T-helper 2 cell (primary cell): ENCODE measurements at places on chromosomes 4 and X.

DNA sequence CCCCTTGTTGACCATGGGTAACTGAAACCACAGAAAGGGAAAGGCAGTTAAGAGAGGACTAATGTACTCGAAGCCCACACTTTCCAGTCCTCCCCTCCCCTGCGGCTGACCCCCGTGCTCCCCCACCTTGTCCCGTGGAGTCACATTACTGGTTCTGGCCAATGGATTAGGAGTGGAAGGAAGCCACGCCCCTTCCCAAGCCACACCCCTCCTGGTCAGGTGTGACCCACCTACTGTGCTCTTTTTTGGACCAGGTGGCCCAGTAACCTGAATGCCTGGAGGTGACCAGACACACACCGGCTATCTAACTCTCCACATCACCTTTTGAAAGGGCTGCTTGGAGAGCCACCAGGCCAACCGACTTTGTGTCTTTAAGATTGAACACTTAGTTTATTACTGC is 109.3 kb upstream of the MSX1 start:
- DNase-seq, result no peak

DNA sequence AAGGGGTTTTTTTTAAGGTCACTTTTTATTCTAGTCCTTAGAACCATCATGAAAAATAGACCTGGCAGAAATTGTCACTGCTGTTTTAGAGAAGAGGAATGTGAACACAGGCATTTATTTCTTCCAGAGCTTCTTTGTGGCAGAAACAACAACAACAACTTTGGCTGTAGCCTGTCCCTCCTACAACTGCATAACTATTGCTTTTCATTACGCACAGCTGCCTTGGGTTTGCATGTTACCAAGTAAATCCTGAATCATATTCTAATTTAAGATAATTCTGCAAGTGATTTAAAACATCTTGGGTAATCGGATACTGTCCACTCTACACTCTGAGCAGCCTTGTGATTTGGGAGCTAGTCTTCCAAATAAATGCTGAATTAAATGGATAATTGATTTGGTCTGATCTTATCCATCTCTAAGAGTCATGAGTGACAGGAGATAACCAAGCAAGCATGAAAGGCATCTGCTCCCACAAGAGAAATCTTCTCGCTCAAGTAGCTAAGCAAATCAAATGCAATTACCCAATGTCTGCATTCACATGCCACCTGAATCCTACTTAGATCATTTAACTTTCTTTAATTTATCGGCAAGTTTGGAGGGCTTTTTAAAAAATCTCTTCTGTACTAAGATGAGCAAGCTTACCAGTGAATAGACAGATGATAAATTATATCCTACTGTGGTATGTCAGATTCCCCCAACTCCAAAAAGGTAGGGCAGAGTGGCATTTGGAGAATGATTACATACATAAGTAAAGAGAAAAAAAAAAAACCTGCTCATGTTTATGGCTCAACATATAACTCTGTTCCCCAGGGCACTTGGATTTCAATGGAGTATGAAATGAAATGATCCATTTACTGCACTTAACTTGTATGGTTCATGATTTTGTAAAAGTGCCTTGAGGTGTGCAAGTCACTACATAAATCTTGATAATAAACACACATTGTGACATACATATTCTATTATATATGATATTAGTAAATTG is 73.6 kb downstream of the EGF start:
- no peak for DNase-seq

- DNase-seq, result no peak
Measured at GRCh38 chr4:8589336-8589735, 3.2 kb upstream of the CPZ start.

DNA sequence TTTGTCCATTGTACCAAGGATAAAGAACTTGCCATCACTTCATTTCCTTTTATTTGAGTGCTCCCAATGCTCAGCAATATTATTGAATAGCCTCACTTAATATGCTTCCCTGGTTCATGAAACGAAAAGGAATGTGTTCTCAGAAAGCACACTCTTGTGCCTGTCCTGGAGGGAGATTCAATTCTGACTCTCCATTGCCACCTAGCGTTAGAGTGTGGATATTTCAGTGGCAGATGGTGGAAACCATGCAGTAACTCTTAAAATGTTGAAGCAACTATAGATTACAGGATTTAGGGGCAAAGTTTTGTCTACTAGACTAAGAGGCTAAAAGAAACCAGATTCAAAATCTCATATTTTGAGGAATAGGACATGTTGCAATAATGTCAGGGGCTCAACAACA is 36.0 kb downstream of the GAB3 start:
- no peak for DNase-seq

GRCh38 chr4:83234902-83235644 is 49.5 kb downstream of the COQ2 start:
- no peak for DNase-seq

DNA sequence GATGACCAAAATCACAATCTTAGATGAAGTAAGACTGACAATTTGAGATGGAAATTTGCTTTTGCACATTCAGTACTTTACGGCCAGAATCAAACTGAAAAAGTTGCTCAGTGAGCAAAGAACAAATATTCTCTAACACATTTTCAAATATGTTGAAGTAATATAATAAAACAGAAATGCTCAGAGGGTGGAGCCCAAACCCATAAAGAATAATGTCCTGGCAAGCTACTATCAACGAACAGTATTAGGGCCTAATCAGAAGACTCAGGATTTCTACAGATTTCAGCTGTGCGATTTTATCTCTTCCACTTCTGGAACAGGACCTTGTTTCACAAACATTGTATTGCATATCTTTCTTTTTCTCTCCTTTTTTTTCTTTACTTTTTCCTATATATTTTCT is 505.0 kb downstream of the TECRL start:
- DNase-seq, result no peak

DNA sequence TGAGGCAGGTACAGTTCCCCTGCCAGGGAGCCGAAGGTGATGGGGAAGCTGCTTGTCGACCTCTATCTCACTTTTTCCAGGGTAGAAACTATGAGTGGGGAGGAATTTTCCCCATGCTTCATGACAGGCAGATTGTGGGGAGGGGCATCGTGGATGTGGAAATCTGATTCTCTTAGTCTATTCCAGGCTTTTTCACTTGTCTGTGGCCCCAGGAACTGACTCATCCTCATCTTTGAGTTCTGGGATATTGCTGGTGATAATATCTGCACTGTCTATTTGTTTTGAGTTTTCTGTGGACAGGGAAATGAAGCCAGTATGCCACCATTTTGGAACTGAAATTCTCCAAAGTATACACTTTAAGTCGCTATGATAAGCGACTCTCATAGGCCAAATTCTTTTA is 7.6 kb upstream of the TLR2 start:
- no peak for DNase-seq

- no peak for DNase-seq
Measured at GRCh38 chr4:1575418-1576303, 108.5 kb downstream of the FAM53A start.

DNA sequence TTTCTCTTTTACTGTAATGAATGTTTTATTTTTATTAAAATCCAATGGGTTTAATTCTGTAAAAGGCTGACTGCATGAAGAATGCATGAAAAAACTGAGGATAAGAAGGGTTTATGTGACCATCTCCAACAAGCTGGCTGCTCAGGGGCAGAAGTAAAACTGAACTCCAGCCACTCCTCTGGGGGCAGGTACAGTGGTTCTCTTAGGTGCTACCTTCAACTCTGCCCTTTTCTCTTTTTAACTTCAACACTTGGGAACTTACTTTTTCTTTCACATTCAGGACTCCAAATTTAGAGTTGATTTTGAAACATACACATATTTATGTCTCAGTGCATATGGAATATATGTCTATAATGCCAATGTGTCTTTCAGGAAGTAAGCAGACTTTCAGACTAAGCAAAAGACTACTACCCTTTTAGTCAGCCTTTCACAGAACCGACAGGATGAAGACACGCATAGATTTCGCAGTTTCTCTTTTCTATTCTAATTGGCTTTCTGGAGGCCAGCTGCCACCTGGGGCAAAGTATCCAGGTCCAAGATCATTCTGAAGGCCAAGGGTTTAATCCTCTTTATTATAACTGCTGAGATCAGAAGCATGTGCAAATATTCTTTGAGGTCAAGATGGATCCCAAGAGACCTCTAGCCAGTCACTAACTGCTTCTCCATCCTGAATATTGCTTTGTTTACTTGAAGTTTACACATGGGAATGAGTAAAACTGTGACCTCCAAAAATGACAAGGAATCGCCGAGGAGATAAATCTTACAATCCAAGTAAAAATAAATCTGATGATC is 30.7 kb downstream of the HS3ST1 start:
- no peak for DNase-seq
